BE2C (cell line): ENCODE measurements at places on chromosomes 1 and 21.

- DNase-seq = no peak
Observed at GRCh38 chr21:44052830-44053226, 40.7 kb downstream of the TRAPPC10 start.

GRCh38 chr1:26070296-26070962 lies 3.0 kb upstream of the TRIM63 start:
- no peak for DNase-seq

- peak; percentile 37 for DNase-seq
Observed at GRCh38 chr21:39332175-39332574, 16.7 kb downstream of the HMGN1 start.

DNA sequence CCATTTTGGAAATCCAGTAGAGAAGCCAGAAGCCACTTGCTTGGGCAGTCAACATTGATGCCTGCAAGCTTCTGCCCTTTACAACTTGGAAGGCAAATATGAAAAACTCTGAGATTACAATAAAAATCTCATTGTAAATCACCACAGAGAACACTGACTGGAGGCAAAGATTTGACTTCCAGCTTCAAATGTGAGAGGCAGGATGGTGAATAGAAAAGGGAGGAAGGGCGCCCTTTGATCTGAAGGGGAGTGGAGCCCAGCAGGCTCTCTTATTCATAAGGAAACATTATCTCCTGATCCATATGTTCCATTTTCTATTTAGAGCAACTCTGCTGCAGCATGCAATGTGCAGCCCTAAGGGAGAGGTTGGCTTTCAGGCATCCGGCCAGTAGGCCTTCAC lies 348.3 kb downstream of the AJAP1 start:
- no peak for DNase-seq

DNA sequence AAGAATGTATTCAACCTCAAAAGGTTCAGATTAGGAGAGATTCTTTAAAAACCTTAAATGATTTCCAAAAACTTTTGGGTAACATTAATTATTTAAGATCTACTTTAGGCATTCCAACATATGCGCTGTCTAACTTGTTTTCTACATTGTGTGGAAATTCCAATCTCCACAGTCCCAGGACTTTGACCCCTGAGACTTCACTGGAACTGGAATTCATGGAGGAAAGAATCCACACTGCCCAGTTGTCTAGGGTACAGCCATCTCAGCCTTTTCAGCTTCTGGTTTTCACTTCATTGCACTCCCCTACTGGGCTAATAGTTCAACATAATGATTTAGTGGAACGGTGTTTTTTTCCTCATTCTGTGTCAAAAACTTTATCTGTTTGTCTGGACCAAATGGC lies 161.5 kb downstream of the IER5 start:
- no peak for DNase-seq

- no peak for DNase-seq
Observed at GRCh38 chr21:40053007-40053406, 185.8 kb downstream of the PCP4 start.

- no peak for DNase-seq
Observed at GRCh38 chr21:31194510-31195293, 149.4 kb downstream of the TIAM1 start.

GRCh38 chr21:34989337-34990151 lies 59.6 kb downstream of the RUNX1 start:
- DNase-seq = no peak

DNA sequence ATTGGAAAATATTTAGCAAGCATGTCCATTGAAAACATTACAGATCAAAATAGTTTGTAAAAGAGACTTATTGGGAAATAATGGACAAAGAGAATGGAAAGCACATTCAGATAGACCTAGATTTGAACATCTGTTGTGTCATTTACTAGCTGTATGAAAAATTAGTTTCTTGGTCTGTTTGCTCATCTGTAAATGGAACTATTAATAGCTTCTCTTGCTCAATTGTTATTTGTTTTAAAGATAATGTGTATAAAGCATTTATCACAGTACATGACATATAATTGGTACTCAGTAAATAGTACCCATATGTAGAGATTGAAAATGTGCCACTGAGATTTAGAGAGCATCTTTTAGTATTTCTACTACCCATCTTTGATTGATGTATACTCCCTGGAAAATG lies 25.9 kb downstream of the RPAP2 start:
- no peak for DNase-seq

DNA sequence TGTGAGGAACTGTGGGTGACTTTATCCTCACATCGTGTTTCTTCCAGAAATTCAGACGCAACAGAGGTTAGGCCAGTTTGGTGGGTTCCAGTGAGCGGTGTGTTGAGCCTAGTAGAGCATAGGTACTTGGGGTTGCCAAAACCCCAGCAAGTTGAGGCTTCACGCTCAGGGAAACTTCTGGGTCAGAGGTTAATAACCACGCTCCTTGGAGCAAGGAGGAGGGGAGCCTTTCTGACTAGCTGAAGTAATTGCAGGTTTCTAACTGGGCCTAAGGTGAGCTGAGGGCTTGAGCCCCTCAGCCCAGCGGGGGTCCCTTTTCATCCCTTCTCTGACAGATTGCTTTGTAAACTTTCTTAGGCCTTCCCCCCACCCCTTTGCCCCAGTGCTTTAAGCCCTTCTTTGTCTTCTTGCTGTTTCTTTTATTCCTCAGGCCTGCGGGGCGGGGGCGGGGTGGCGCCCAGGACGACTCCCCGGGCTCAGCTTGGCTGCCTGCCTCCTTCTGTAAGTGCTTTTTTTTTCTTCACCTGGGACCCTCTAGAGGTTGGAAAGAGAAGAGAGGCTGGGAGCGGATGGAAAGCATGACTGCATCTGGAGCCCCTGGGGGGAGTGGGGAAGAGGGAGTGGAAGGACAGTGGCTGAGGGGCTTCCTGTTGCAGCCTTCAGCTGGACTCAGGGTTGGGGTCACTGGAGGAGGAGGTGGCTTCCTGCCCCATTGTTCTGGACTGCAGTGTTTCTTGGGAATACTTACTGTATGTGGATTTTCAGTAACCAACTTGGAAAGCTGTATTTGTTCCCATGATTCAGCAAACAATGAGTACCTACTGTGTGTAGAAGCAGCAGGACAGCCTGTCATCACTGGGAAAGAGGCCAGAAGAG lies 1.3 kb upstream of the ZNF436 start:
- peak; percentile 10 for DNase-seq

GRCh38 chr1:36965275-36966159 lies 68.8 kb downstream of the GRIK3 start:
- DNase-seq = no peak

GRCh38 chr1:37746806-37747205 lies 18.1 kb downstream of the EPHA10 start:
- DNase-seq = no peak

- DNase-seq = no peak
Observed at GRCh38 chr1:169196161-169196560, 89.7 kb downstream of the ATP1B1 start.

DNA sequence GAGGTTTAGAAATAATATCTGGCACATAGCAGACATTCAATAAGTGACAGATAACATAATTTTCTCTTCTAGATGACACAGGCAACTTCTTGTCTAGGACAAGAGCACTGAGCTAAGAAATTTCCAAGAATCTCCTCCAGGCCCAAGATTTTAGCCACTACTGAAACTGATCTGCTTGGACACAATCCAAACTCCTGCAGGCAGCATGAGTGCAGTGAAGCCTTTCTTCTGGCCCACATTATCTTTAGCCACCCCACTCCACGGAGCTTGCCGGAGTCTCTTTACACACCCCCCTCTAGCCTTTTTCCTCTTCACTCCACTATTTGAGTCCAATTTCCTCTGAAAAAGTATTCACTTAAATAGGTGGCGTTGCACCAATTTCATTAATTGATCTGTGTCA lies 142.9 kb upstream of the DUSP10 start:
- DNase-seq = no peak

- DNase-seq = no peak
Observed at GRCh38 chr21:44614961-44615391, 3.1 kb downstream of the KRTAP10-8 start.

DNA sequence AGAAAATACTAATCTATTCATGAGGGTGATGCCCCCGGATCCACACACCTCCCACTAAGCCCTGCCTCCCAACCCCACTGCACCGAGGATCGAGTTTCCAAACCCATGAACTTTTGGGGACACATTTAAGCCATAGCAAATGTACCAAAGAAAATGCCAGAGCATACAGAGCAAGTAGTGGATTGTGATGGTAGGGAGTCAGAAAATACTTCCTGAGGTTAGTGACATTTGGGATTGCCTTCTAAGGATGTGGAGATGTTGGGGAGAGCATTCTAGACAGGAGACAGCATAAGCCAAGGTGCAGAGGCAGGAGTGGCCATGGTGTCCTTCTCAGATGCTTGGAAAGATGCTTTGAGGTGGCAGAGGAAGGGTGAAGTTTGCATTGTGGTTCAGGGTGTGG lies 32.2 kb downstream of the ANGEL2 start:
- no peak for DNase-seq

- no peak for DNase-seq
Observed at GRCh38 chr1:42970143-42970542, 11.5 kb upstream of the SLC2A1 start.

DNA sequence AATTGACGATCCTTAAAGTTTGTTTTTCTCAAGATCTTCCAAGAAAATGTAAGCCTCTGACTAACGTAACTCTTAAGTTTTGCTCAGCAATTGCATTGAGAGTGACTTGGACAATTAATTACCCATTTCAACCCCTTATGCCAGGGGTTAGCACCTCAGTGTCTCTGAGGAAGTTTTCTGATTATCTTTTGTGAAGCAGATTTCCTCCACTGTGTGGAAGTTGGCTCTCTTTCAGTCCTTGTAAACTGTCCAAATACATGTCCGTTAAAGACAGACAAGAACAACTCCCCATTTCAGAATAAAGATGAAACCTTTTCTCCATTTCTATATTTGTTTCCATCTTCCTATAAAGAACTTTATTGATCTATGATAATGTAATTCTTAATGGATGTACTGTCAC lies 296.4 kb upstream of the FMN2 start:
- DNase-seq = no peak

- DNase-seq = no peak
Observed at GRCh38 chr1:205205055-205205454, 6.4 kb downstream of the DSTYK start.

DNA sequence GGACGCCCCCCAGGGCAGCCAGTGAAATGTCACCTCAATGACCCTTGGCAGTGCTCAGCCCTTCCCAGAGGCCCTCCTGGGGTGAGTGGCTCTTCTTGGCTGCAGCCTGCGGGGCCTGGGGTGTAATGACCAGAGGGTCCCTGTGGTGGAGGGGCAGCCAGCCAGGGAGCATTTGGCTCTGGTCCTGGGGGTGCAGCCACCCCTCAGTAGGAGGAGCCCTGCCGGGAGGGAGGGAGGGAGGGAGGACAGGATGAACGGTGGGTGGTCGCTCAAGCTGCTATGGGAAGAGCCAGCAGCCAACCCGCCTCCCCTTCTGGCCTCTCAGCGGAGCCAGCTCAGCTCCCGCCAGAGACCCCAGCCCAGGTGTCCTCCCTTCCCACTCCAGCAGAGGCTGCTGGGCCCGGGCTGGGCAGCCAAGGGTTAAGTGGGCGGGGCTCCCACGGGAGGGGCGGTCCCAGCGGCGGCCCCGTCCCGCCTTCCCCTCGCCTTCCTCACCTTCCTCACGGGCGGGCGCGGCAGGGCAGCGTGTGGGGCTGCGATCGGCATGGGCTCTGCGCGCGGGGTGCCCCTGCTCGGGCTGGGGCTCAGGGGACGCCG lies 9.0 kb upstream of the PLCH2 start:
- peak; percentile 52 for DNase-seq

DNA sequence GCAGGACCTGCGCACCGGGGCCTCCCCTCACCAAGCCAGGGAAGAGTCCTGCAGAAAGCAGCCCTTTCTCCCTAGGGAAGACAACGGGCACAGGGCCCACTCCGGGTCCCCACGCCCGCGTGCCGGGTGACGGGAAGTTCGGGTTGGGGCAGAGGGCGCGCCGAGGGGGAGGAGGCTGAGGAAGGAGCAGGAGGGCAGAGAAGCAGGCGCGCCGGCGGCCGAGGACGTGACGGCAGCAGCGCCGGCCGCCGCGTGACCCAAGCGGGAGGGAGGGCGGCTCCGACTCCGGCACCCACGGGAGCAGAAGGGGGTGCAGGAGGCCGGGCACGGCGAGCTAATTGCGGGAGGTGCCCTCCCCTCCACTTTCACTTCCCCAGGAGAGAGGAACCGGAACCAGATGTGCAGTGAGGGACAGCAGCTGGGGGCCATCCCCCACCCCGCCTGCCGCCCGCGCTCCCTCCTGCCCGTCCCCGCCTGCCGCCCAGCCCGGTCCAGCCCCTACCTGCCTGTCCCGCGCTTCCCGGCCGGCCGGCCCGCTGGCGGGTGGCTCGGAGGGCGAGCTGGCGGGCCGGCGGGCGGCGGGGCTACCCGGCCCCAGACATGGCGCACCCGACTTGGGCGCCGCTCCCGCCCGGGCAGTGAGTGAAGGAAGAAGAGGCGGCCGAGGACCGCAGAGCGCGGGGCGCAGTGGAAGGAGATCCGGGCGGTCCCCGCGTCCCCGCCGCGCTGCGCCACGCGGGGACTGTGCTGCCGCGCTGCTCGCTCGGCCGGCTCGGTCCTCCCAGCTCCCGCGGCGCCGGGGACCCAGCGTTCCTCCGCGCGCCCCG lies 510 bp downstream of the DENND4B start:
- peak; percentile 70 for DNase-seq

DNA sequence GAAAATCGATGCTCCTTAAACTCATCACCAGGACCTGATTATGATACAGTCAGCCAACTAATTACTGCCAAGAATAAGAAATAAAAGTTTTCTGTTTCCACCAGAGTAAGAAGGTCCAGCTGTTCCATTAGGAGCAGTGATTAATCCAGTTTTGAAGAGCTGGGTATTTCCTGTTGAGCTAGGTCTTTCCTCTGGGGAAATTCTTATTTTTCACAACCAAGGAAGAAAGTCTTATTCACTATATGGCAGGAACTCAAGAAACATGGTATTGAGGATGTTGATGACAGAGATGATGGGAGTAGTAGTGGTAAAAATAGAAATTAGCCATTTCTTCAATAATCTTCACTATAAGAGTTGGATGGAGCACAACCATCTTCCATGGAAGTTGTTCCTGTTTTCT lies 374.6 kb upstream of the RUNX1 start:
- no peak for DNase-seq

DNA sequence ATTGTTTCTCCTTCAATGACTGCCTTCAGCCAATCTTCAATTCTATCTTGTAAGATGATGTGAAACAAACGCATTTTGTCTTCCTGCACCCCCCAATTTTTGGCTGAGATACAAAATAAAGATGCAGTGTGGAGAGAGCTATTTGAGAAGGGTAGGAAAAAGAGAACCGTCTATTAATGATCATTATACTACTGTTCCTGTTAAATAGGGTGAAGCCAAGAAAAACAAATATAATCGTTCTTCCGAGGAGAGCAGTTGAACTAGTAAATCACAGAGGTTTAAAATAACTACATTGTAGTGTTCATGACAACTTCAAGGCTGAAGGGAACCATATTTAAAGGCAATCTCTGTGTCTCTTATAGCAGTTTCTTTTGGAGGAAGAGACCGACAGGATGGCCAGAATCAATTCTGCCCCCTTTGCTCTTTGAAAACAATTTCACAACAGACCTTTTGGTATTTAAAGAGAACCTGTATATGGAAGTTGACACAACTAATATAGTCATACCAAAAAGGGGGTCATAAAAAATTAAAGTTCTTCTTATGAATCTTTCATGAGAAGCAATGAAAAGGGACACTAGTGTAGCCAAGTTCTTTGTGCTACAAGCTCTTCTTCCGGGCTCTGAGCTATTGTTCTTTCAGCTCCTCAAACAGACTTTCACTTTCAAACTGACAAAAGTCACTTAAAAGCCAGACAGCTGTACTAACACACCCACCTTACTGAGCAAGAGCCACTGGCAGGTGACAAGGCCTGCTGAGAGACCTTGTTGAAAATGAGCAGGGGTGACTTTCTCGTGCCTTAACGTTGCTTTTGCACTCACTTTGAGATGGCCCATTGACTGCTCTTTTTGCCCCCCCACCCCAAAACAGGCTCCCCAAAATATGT lies 30.9 kb downstream of the PROX1 start:
- DNase-seq = no peak

- no peak for DNase-seq
Observed at GRCh38 chr1:84259376-84259775, 42.1 kb upstream of the SAMD13 start.
